ENCODE measurements at places on chromosomes 5 and 9.

GRCh38 chr5:138565100-138565821, 9.9 kb downstream of the HSPA9 start:
- DNase-seq: no peak

DNA sequence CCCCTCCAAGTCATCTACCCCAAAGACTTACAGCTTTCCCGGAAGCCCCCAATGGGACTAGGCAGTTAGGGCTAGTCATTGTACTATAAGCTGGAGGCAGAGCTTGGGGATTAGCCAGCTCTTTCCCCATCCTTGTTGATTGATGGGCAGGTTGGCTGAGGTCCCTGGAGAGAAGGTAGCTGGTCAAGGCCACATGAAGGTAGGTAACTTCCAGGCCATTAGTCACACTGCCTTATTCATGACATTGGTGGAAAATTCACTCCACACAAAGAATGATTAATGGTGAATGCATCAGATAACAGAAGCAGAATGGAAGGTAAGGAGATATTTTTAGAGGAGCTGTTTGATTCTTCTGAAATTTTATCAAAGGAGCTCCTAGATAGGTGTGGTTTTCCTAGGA, 49.5 kb upstream of the TGFBR1 start:
- no peak for DNase-seq

DNA sequence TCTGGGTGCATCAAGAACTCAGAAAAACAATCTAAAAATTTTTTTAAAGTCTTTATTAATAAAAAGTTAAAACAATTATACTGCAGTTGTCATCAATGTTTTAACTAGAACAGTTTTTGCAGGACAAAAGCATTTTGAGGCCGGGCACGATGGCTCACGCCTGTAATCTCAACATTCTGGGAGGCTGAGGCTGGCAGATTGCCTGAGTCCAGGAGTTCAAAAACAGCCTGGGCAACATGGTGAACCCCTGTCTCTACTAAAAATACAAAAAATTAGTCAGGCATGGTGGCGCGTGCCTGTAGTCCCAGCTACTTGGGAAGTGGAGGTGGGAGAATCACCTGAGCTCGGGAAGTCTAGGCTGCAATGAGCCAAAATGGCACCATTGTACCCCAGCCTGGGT, 5.2 kb upstream of the SPRY4 start:
- DNase-seq: no peak

DNA sequence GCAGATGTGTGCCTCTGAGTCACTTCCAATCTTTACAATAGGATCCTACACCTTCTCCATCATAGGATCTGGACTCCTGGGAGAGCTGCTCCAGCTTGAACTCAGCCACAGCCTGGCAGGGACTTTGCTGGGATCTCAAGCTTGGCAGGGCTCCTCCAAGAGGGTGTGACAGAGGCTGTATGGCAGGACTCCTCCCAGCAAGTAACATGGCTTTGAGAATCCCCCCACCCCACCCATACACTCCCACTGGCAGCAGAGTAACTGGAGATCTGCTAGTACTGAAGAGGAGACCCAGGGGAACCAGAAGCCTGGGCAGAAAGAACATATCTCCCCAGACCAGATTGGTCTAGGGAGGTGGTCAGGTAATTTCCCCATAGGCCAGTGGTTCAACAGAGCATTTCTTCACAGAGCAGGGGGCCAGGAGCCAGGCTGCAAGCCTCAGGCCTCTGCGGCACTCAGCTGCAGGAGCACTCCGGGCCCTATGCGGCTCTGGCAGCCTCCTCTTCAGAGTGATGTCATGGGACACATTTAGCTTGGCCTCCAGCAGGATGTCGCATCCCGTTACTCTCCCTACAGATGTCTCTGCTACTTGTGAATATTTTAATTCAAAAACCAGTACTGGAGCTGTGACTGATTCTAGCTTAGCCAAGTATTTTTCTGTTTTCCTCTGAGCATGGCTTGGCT, 1.7 kb upstream of the ACSL6 start:
- DNase-seq: no peak

DNA sequence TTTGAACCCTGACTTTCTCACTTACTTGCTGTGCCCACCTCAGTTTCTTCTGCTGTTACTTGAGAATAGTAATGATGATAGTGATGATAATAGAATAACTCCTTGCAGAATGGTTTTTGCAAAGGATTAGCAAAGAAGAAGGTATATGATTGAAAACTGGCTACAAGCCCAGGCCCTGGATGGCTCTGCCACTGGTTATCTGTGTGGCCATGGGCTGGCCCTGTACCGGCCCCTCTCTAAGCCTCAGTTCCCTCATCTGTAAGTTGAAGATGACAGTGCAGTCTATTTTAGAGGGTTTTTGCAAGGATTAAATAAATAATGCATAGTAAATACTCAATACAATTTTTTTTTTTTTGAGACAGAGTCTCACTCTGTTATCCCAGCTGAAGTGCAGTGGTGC, 6.2 kb downstream of the TTLL11 start:
- no peak for DNase-seq

DNA sequence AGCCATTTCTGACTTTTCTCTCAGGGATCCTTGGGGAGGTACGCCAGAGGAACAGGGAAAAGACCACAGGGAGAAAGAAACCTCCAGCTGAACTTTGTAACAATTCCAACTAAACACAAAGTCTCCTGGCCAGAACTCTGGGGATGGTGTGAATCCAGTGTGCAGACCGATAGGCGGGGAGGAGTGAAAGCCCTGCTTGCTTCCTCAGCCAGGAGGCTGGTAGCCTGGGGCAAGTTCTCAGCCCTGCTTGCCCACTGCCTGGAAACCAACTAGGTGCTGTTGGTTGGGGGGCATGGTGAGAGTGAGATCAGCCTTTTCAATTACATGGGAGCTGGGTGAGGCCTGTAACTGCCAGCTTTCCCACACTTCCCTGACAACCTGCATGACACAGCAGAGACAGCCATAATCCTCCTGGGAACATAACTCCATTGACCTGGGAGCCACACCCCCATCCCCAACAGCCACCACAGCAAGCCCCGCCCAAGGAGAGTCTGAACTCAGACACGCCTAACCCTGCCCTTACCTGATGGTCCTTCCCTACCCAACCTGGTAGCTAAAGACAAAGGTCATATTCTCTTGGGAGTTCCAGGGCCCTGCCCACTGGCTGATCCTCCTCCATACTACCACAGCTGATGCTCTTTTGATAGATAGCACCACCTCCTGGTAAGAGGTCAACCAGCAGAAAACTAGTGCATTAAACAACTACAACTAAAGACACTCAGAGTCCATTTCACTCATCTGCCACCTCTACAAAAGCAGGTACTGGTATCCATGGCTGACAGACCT, 100.1 kb upstream of the TNFAIP8 start:
- no peak for DNase-seq

DNA sequence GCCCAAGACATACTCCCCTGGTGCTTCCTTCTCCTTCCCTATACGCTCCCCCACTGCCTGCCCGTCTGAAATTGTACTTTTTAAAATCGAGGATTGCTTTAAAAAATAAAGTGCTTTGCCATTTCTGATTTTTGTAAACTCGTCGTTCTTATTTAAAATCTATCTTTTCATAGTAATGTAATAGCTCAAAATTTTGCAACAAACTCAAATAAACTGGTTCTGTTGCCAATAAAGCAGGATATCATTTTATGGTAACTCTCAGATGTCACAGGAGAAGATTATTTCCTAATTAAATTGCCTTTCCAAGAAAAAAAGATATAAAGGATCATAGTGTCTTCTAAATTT, 1.3 kb upstream of the NREP start:
- DNase-seq: no peak

DNA sequence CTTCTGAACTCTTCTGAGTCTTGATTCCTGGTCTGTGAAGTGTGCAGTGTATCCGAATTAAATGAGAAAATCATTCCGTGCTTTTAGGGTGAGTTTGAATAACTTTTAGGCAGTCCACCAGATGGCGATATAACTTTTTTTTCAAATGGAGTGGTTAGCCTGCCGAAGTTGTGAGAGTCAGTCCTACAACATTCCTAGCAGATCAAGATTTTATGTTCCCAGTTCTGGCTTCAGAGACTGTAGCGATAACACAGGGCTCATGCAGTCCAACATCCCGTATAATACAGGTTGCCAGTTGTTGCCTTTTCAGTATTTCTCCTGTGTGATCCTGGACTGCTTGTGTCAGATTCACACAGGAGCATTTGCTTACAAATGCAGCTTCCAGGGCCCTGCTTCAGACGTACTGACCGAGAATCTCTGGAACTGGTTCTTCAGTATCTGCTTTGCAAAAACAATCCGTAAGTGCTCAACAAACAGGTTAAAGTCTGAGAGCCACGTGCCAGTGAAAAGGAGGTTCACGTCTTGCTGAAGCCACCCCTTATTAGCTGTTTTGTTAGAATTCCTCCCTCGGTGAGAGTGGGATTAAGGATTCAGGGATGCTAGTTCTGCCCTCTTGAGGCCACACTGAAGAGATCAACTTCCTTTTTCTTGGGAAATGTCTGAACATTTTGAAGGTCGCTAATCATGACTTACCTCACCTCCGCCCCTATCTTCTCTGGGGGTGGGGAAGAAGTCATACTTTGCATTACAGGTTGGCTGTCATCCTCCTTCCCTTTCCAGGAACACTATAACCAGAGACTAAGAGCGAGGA, 22.8 kb downstream of the SMIM3 start:
- no peak for DNase-seq

GRCh38 chr5:180127682-180128670, 56.4 kb upstream of the RNF130 start:
- DNase-seq: no peak

DNA sequence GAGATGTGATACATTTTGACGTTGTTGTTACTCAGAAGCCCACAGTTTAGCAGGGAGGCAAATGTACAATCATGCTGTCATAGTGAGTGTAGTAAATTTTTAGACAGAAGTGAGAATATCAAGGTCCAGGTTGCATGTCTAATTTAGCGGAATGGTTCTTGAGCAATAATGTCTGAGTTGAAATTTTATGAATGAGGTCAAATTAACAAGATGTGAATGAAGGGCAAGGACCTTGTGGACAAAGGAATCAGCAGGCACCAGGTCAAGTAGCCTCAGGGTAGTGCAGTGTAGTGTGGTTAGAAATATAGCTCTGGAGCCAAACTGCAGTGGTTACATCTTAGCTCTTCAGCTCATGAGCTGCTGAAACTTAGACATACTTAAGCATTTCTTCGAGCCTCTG, 36.2 kb downstream of the TNFSF8 start:
- DNase-seq: no peak

GRCh38 chr5:7747728-7748127, 103.2 kb downstream of the CFAP90 start:
- no peak for DNase-seq

DNA sequence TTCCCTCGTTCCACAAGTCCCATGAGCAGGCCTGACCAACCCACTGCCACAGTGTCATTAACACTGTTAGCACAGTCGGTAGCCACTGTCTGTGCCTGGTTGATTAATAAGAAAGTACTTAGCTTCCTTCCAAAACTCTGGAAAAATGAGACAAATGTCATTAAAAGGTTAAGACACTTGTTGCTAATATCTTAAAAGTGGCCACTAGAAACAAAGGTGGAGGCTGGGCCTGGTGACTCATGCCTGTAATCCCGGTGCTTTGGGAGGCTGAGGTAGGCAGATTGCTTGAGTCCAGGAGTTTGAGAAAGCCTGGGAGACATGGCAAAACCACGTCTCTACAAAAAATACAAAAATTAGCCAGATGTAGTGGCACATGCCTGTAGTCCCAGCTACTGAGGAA, 194.0 kb downstream of the PDZD2 start:
- DNase-seq: no peak

DNA sequence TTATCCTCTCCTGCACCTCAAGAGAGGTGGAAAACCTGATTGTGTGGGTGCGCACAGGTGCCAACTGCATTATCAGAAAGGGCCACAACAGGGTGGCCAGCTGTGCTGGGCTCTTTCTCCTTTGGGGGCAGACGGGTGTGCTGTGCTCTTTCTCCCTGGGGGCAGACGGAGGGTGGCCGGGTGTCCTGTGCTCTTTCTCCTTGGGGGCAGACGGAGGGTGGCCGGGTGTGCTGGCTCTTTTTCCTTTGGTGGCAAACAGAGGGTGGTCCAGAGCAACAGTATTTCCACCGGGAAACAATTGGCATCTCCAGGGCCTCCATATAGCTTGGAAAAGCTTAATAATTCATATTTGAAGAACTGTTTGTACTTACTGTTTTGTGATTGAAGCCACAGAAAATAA, 6.8 kb downstream of the LMX1B start:
- no peak for DNase-seq

GRCh38 chr5:82296929-82297328, 18.8 kb upstream of the RPS23 start:
- no peak for DNase-seq

GRCh38 chr9:131405428-131405827, 11.5 kb downstream of the PRRC2B start:
- no peak for DNase-seq

DNA sequence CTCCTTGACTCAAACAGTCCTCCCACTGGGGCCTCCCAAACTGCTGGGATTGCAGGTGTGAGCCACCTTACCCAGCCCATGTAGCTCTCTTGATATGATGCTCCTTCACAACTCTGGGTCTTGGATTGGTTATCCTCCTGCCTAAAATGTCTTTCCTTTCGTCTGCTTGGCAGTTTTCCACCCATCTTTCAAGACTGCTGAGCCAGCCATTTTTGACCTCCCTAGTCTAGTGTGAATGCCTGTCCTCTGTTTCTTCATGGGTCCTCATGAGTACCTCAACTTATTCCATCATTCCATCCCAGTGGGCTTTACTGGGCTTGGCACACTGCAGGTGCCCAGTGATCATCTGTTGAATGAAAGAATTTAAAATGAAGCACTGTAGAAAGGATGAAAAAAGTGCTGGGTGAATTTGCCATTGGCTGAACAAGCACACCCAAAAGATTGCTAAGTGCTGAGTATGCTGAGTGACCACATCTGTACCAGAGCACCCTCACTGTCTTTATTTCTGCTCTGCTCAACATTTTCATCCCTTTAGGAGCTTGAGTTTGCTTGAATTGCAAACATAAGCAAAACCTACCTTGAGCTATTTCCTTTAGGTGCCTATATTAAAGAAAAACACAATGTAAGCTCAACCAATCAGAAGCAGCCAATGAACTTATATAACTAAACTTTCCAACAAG, 84.8 kb upstream of the FAM169A start:
- DNase-seq: no peak
